ENCODE measurements at places on chromosomes 4 and X.

- DNase-seq = no peak
Observed at GRCh38 chr4:113331811-113332210, 282.4 kb downstream of the ANK2 start.

DNA sequence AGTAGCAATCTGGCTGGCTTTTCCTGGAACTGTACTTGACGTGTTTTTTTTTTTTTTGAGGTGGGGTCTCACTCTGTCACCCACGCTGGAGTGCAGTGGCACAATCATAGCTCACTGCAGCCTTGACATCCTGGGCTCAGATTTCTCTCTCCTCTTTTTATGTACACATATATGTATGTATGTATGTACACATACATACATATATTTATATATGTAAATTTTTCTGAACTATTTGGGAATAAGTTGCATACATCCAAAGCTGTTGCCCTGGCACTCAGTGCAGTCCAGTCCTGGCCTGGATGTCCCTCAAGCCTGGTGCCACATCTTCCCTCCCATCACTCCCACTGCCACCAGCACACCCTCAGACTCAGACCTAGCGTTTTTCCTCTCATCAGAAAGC is 89.0 kb upstream of the SHISA3 start:
- no peak for DNase-seq

DNA sequence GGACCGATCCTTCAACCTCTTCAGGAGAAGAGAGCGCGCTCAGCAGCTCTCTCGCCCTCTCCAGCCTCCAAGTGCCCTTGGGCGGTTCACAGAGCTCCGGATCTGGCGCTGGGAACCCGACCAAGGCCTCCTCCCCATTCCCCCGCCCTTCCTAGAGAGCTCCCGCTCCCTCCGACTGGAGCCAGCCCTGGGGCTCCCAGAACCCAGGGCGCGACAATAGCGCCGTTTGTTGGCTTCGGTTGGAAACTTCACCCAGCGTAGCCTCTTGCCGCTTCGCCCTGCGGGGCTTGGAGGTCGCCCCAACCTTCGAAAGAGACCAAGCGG is 3.1 kb upstream of the SOX3 start:
- no peak for DNase-seq

DNA sequence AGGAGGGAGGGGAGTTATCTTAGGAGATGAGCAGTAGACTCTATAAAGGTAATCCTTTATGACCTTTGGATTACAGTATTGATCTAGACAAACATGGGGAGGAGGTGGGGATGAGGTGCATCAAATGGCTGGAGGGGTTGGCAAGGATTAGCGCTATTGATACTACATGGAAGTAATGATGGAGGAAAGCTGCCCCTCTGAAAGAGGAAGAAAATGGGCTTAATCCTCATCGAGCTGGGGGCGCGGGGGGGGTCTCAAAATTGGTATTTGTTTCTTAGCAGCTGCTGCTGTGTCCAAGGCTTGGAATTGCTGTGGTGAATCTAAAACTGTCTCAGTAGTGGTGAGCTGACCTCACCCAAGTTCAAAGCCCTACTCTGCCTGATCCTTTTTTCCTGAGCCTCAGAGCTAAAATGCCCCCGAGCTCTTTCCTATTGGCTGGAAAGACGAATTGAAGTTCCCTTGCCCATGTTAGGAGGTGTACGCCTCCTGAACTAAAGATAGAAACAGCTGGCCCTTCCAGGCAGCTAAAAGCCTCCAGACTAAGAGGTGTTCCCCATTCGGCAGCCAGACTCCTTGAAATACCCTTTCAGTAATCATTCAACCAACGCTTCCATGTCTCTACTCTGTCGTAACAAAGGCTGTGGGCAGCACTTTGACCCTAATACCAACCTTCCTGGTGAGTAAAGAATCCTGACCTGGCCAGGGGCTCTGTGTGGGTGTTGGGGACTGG is at the start of gene ITGB1BP2:
ITGB1BP2 (plus strand) TSS at position 556 of the 730 bp plus-strand sequence; CDS start at position 613, 57 bp downstream.
- no peak for DNase-seq

DNA sequence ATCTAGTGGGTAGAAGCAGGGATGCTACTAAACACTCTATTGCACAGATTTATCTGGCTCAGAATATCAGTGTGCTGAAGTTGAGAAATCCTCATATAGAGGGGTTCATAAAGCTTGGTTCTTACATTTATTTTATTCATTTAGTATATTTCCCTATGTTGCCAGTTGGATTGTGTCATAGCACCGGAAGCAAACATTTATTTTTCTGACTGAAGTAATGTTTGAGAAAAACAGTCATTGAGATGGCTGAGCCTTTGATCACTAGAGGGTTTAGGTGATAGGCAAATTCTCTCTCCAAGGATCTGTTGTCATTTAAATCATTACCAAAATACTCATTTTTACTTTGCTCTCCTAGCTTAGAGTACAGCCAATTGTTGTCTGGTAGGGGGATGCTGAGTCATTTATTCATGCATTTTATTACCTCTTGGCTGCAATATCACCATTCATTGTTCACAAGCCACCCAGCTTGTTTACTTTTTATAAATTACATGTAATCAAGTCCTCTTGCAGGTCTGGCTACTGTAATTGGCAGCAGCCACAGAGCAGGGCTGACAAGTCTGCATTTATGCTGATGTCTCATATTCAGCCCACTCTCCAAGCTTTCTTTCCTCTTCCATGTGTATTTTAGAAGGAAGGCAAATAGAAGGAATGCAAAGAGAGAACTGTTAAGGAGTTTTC is 15.2 kb downstream of the GAB1 start:
- no peak for DNase-seq

DNA sequence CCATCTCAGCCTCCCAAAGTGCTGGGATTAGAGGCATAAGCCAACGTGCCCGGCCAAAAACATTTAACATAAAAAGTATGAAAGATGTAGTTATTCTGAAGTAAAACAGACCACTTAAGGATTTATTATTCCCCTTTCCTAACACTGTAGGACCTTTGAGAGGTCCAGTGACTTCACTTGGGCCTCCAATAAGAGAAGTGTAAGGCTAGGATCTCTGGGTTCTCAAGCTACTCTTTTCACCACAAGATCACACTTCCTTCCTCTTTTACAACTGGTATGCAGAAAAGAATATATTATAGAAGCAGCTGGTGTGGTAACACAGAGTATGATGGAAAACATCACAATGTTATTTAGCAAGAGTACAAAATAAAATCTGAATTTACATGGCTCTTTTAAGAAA is 30.2 kb upstream of the CCNG2 start:
- DNase-seq = no peak

GRCh38 chr4:4472344-4472958 is 69.4 kb downstream of the STX18 start:
- DNase-seq = no peak

DNA sequence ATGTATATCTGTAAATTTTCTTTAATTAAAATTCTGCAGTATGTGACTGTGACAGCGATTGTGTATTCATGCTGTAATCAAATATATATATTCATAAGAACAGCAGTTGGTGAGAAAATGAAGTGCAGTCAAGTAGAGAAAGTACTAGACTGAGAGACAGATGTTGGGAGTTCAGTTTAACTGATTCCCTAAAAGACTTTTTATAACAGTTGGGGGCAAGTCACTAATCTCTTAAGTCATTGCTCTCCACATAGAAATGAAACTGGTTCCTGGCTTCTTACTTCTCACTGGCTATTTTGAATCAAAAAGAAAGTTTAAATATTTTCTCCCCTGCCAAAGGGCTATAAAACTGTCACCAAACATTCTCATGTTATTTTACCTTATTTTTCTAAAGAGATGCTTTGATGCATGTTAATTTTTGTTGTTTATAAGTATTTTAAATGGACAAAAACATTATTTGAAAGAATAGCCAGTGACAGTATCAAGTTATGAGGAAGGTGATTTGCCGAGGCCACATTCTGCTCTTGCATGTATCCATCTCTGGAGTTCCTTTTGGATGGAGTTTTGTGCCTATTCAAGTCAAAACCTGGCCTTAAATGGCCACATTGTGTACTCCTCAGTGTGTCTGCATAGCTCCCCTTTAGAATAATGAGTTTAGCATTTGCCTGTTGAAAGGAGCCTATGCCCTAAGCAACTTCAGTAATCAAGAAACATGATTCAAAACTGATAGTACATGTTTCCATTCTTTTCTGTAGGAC is 30.8 kb downstream of the EXOC1 start:
- no peak for DNase-seq

DNA sequence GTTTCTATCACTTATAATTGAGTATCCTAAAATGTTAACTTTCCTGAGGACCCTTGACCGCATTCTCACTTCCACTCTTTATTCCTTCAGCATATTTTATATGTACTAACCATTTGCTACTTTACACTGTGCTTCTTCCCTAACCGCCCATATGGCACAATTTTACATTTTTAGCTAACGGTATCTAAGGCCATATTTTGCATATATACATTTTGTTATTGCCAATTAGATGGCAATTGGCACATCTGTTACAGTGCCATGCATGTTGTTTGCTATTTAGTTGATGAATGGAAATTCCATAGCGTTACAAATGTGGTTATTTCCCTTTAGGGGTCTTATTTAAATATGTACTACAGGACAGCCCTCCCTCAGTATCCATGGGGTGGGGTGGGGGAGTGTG is 20.0 kb upstream of the OTUD4 start:
- DNase-seq = no peak

DNA sequence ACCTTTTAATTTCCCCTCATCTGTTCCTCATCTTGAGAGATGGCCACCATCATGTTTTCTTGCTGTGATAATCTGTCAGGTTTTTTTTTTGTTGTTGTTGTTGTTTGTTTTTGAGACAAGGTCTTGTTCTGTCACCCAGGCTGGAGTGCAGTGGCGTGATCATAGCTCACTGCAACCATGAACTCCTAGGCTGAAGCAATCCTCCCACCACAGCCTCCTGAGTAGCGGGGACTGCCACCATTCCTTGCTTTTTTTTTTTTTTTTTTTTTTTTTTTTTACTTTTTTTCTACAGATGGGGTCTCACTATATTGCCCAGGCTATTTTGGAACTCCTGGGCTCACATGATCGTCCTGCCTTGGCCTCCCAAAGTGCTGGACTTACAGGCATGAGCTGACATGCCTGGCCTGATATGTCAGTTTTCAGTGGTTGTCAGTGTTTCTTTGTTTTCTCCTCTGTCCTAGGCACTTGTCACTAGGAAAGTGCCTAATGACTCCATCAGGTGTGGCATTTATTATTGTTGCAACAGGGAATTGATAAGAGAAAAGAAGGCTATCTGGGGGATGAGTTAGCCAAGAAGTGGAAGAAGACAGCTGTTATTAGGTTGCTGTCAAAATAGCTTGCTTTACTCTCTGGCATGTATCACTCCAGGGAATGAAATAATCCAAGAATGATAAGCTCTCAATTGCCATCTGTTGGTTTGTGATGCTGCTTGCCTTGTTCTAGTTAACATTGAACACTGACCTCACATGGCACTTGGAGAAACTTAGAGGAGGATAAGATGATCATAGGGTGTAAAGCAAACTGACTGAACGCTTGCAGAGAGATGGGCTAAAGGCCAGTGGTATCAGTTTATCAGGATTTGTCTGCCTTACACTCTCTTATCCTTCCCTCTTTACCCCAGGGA is 41.7 kb downstream of the TMEM164 start:
- DNase-seq = no peak

GRCh38 chr4:187224560-187224959 is 500.9 kb upstream of the FAT1 start:
- no peak for DNase-seq

- no peak for DNase-seq
Observed at GRCh38 chr4:53479736-53480525, 102.5 kb downstream of the FIP1L1 start.

GRCh38 chr4:90124276-90124675 is 2.9 kb upstream of the CCSER1 start:
- DNase-seq = no peak

All from NCI-H2107 (cell line).